ENCODE measurements at places on chromosomes 1 and 21. TPM values are rescaled to one million over a fixed set of nuclear protein-coding genes. Genes with fewer than 3 reads are reported as not detected.

FAM167B gene
- 4.0 TPM for polyA plus RNA-seq

GCSAML gene
- not detected for polyA plus RNA-seq

SLFNL1 gene
- polyA plus RNA-seq = not detected

NTMT2 gene
- polyA plus RNA-seq = 0.25 TPM

PEAR1 gene
- 30.1 TPM for polyA plus RNA-seq

SYDE2 gene
- polyA plus RNA-seq = 4.7 TPM

HSPB7 gene
- 114 TPM for polyA plus RNA-seq

PFKFB2 gene
- 5.3 TPM for polyA plus RNA-seq

SPATA1 gene
- not detected for polyA plus RNA-seq

C1orf185 gene
- polyA plus RNA-seq = not detected

SERPINC1 gene
- polyA plus RNA-seq = not detected

DNA sequence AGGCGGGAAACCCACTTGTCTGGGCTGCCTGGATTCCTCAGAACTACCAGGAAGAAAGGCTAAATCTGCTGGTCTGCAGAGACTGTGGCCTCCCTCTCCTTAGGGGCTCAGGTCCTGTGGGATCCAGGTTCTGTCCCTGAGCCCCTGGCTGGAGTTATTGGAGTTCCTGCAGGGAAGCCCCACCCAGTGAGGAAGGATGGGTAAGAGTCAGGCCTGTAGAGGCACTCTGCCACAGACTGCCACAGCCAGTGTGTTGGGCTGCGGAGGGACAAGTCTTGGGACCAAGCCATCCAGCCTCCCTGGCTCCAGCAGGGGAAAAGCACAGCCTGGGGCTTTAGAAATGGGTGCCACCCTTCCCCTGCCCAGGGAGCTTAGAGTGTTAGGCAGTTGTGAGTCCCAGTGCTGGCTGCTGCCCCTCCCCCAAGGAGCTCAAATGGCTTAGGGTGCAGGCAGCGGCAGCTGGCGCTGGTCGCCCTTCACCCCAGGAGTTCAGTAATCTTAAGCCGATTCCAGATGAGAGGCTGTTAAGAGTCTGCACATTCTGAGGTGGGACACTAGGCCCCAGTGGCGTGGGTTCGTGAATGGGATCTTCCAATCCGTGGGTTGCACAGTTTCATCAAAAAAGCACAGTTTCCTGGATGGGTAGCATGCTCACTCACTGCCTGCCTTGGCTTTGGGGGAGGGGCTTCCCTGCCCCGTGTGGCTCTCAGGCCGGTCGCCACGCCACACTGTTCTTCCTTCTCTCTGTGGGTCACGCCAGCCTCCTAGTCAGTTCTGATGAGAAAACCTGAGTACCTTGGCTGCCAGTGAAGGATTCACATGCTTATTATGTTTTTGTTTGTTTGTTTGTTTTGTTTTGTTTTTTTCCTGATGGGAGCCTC is 57.6 kb upstream of the FMO3 start:
- no peak for DNase-seq

GRCh38 chr1:26857473-26858060 is 5.4 kb upstream of the SFN start:
- no peak for DNase-seq

DNA sequence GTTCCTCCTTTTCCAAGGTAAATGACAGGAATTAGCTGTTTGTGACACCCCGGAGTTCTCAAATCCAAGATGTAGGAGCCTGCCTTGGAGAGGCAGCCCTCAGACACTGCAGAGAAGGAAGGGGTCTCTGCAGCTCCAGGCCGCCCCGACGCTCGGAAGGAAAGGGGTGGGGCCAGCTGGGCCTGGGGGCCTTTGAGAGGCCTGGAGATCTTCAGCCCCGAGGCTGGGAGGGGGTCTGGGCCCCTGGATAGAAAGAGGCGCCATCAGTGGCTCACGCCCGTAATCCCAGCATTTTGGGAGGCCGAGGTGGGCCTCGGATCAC is 1.1 kb upstream of the TNFRSF18 start:
- DNase-seq = no peak

GRCh38 chr1:93738075-93738622 is 56.5 kb upstream of the BCAR3 start:
- DNase-seq = no peak

DNA sequence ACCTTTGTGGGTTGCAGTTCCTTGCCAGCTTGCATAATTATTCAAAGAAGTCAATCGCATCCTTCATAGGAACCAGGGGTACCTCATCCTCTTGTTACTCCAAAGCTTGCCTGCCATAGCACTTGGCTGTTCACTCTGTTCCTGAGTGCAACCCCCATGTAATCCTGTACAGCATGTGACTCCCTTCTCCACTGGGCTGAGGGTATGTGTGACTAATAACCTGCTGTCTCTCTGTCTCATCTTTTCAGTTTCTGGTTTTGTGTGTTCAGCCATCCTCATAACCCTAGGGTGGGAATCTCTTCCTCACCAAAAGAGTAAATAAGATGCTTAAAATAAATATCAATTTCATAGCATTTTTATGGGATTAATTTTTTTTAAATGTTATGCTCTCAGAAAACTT is 351.9 kb downstream of the S1PR1 start:
- no peak for DNase-seq

GRCh38 chr1:229253151-229253974 is 17.5 kb upstream of the RAB4A start:
- no peak for DNase-seq

DNA sequence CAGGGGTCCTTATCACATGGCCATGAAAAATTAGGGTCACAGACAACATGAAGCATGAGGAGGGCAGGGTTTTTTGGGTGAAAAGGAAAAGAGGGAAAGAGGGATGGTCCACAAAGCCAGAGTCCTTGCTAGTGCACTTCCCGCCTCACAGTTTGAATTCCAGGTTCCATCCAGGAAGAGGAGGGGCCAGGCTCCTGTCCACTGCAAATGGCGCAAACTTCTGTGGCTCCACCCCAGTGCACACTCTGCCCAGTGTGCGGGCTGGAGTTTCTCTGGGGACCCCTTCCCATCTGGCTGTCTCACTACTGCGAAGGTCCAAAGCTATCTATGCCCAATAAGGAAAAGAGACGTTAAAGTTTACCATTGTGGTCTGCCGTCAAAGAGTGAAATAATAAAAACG is 17.8 kb downstream of the AIM2 start:
- DNase-seq = no peak

GRCh38 chr1:80778094-80778840 is 1022.5 kb upstream of the ADGRL2 start:
- DNase-seq = no peak

- DNase-seq = no peak
Observed at GRCh38 chr1:180167721-180168467, 13.2 kb downstream of the QSOX1 start.

DNA sequence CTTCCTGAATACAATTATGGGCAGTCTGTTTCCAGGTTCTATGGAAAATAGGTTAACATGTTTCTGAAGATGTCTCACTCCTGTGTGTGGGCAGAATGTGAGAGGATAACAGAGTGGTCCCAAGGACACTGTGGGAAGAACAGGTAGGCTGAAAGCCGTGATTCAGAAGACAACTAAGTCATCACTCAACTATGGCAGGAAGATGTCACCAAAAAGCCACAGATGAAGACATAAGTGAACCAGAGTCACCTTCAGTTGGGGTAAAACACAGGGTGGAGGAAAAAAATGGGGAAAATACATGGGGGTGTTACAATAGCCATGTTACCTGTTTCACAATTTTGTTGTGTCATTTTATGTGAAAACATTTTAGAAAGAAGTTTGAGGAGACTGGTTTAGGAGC is 75.1 kb downstream of the UCHL5 start:
- DNase-seq = no peak

- peak; percentile 54 for DNase-seq
Observed at GRCh38 chr21:28654406-28654805, 338.3 kb downstream of the LTN1 start.

- no peak for DNase-seq
Observed at GRCh38 chr1:25560001-25560400, 16.6 kb downstream of the LDLRAP1 start.

GRCh38 chr1:165861911-165862310 is 34.5 kb downstream of the UCK2 start:
- DNase-seq = no peak

DNA sequence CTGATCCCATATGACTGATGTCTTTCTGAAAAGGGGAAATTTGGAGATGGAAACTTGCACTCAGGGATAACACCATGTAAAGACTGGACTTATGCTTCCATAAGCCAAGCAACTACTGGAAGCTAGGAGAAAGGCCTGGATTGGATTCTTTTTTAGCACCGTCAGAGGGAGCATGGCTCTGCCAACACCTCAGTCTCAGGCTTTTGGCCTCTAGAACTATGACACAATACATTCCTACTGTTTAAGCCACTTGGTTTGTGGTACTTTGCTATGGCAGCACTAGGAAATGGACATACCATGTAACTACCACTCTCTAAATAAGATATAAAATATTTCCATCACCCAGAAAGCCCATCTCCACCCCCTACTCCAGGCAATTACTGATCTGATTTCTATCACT is 139.7 kb downstream of the CYYR1 start:
- DNase-seq = no peak

- no peak for DNase-seq
Observed at GRCh38 chr1:33721301-33721815, 142.5 kb upstream of the HMGB4 start.

- DNase-seq = no peak
Observed at GRCh38 chr1:109873278-109874175, 37.1 kb upstream of the CSF1 start.

DNA sequence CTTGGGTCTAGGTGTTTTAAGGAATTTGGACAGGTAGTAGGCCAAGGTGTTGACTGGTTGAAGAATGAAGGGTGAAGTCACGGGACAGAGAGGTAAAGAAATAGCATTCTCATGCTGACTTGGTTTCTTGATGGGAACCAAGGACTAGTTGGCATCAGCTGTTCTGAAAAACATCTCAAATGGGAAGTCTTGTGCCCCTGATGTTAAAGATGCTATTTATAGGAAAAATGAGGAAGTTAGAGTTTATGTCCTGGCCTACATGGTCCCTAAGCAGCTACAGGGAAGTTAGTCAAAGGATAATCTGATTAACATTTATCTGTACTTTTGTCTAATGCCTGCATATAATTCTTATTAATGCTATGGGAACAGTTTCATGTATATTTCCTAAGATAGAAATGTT is 262.4 kb downstream of the HHIPL2 start:
- DNase-seq = no peak

- DNase-seq = no peak
Observed at GRCh38 chr1:6352138-6352563, 41.4 kb downstream of the ACOT7 start.

DNA sequence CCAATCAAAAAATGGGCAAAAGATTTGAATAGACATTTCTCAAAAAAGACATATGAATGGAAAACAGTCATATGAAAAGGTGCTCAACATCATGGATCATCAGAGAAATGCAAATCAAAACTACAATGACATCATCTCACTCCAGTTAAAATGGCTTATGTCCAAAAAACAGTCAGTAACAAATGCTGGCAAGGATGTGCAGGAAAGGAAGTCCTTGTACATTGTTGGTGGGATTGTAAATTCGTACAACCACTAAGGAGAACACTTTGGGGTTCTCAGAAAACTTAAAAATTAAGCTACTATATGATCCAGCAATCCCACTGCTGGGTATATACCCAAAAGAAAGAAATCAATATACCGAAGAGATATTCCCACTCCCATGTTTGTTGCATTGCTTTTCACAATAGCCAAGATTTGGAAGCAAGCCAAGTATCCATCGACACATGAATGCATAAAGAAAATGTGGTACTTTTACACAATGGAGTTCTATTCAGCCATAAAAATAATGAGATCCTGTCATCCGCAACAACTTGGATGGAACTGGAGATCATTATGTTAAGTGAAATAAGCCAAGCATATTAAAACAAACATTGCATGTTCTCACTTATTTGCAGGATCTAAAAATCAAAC is 17.9 kb downstream of the GBP5 start:
- no peak for DNase-seq

DNA sequence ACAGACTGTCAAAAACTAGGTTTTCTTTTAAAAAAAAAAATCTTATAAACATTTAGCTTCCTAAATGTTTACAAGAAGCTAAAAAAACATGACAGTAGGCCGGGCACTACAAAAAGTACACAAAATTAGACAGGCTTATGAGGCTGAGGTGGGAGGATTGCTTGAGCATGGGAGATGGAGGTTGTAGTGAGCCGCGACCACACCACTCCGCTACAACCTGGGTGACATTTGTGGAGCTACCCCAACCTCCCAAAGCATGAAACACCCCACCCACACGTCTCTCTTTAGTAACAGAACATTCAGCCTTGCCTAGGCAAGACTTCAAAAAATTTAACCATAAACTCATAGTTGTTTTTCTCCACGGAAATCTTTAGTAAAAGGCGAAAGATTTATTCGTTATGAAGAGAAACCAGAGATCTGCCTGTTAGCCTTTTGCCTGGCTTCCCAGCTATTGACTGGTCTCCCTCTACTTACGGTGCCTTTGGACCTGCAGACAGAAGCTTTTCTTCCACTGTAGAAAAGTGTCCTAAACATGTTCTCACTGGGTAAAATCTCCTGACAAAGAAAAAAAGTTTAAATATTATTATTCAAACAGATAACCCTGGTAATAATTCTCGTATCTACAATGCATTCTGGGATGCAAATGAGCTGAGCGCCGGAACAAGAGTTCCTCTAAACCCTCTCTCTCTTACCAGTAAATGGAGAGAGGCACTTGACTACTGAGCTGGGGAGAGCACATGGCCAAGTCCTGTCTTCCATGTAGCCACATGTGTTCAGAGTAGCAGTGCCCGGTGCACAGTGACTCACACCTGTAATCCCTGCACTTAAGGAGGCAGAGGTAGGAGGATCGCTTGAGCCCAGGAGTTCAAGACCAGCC is 9.2 kb downstream of the RNU5D-1 start:
- DNase-seq = peak; percentile 30

- peak; percentile 3 for DNase-seq
Observed at GRCh38 chr1:243642936-243643335, 207.1 kb downstream of the AKT3 start.

GRCh38 chr1:41758904-41759548 is 159.7 kb downstream of the HIVEP3 start:
- no peak for DNase-seq

DNA sequence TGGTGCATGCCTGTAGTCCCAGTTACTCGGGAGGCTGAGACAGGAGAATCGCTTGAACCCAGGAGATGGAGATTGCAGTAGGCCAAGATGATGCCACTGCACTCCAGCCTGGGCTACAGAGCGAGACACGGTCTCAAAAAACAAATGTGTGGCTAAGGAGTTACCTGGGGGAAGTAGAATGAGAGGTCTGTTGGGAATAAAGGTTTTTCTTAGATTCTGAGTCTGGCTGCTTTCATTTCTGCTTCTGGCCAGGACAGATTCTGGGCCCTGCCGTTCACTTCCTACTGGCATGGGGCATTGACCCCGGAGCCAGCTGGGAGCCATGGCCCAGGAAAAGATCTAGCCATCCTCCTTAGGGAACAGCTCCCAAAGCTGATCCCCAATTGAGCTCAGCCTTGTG is 420 bp upstream of the DCDC2B start:
- DNase-seq = no peak

DNA sequence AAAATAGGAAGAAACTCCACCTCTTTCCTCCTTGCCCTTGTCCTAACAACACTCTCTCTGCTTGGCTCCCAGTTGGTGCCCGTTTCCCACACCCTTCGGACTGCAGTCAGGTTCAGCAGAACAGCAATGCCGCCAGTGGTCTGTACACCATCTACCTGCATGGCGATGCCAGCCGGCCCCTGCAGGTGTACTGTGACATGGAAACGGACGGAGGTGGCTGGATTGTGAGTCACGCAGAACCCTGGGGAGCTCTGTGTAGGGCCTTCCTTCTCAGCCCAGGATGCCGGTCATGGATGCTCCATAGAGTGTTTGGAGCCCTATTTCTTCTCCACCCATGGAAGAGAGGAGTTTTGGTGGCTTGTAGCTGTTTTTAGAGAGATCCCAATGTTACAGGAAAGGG is 60.9 kb downstream of the TNN start:
- no peak for DNase-seq

Measured in muscle of arm (tissue), 14 donors.